ENCODE measurements at places on chromosomes 5 and 9.

DNA sequence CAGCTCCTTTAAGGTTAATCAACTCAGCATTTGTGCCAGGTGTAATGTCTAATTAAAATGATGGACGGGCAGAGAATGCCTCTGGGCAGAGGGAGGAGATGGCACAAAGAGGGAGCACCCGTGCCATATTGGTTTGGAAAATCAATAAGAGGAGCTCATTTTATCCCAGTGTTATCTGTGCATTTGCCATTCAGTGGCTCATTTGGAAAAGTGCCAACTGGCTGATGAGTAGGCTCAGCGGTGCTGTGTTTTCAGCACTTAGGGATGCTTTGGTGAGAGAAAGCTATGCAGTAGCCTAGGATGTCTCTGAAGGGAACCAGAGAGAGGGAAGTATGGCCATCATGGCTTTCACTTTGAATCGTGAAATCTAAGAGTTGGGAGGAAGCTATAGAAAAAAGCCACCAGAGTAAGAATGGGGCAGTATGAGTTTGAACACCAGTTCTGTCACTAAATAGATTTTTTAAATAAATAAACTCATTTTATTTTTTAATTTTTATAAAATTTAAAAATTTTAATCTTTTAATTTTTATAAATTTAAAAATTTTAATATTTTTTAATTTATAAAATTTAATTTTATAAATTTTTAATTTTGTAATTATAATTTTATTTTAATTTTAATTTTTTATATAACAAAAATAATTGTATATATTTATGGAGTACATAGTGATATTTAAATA lies 472.8 kb downstream of the BRINP1 start:
- DNase-seq: no peak

DNA sequence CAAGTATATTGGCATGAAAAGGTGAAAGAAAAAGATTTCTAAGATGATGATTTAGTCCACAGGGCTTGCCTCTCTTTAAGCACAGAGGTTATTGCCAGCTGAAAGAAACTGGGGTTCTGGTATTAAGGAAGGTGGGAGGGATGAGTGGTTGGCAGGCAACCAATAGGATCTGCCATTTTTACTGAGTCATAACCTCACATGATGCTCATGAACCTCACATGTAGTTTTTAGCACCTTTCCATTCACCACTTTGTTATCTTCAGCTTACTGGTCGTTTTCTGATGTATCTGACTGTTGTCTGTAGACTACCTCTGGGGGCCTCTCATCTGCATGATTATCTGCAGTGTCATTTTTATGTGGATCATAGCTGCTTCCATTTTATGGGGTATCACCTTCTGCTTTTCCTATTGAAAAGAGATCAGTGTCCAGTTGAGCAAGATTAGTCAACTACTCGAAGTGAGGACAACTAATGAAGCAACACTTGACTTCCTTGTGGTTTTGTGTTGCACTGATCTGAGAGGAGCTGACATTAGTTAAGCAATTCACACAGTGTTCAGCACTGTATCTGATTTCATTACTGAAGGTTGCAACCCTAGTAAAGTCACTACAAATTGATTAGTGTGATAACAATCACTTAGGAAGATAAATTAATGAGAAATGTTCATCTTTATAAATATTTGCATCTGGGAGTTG lies 186.3 kb downstream of the SGCD start:
- DNase-seq: no peak

DNA sequence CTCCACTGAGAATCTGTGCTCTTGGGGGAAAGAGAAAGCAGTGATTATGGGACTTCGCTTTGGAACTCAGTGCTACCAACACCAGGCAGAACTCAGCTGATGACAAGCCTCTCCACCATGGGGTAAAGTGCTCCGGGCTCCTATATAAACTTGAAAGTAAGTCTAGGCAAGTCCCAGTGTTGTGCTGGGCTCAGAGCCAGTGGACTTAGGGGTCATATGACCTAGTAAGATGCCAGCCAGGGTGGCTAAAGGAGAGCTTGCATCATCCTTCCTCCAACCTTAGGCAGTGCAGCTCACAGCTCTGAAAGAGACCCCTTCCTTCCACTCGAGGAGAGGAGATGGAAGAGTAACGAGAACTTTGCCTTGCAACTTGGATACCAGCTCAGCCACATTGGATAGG lies 35.1 kb upstream of the FREM1 start:
- DNase-seq: no peak

GRCh38 chr9:86424251-86424891 lies 70.2 kb upstream of the TUT7 start:
- DNase-seq: no peak

- DNase-seq: no peak
Observed at GRCh38 chr5:132692632-132692967, 18.8 kb downstream of the IL4 start.

- DNase-seq: no peak
Observed at GRCh38 chr5:14063138-14063537, 80.0 kb upstream of the TRIO start.

GRCh38 chr5:149457393-149457763 lies 78.3 kb upstream of the IL17B start:
- DNase-seq: no peak

DNA sequence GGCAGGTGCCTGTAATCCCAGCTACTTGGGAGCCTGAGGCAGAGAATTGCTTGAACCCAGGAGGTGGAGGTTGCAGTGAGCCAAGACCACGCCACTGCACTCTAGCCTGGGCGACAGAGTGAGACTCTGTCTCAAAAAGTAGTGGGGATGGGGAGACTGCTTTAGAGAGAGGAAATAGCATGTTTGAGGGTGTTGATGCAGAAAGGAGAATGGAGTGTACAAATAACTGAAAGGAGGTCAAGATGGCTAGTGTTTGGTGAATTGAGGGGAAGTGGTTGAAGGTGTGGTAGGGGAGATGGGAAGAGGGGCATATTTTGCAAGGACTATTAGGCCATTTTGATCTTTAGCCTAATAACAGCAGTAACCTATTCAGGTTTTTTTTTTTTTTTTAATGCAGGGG lies 18.2 kb downstream of the TENT2 start:
- DNase-seq: no peak

- no peak for DNase-seq
Observed at GRCh38 chr5:40628407-40628806, 51.3 kb upstream of the PTGER4 start.

DNA sequence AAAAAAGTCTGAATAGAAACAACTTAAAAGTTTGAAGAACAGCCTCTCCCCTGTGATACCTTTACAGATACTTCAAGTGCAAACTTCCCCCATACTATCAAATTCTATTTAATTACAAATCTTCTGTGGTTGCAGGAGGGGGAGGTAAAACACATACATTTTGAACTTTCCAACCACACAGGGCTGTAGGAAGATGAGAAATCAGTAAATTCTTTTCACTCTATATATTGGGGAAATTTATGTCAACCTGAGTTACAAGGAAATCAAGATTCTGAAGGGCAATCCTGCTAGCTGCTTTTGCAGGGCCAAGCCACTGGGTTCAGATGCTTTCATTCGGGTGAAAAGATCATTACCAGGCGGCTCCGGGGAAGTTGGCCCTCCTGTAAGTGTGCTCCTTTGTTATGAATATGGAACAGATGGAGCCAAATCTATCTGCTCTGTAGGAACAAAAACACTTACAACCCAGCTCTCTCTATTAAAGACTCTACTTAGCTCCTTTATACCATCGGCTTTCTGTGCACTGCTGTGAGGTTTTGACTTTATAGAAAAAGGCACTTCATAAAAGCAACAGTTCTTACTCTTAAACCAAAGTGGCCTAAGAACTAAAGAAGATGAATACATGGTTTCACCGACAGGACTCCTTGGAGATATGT lies 269.1 kb downstream of the EFNA5 start:
- DNase-seq: no peak

DNA sequence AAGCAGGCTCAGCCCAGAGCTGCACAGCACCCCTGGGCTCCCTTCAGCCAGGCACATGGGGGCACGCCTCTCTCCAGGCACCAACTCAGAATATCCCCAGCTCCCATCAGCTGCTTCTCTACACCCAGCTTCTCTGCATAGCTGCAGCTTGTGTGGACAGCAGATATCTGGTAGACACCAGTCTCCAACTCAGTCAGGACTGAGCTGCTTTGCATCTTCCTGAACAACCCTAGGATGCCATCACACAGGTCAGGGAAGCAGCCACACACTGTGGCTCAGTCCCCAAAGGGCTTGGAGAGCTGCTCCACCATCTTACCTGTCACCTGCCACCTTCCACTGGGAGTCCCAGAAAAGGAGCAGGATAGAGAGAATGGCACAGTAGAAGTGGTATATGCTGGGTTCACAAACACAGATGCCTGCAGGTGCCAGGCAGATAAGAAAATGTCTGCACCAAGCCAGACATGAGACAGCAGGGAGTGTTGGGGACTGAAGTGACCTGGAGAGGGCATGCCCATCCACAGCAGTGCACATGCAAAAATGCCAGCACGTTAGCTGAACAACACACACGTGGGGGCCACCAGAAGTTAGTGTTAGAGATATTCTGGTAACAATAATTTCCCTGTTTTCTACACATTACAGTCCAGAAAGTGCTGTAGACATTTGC lies 42.0 kb downstream of the THBS4 start:
- no peak for DNase-seq

GRCh38 chr5:170503990-170504596 lies at the start of gene KCNIP1:
Gene KCNIP1, plus strand, starts transcription at chr5:170504020.
- DNase-seq: no peak

- DNase-seq: no peak
Observed at GRCh38 chr9:84125046-84125445, 144.4 kb downstream of the RMI1 start.

GRCh38 chr5:67195406-67196275 lies 958 bp downstream of the CD180 start:
- no peak for DNase-seq

- DNase-seq: no peak
Observed at GRCh38 chr5:65749956-65750355, 28.0 kb downstream of the NLN start.

- DNase-seq: no peak
Observed at GRCh38 chr5:139277171-139277570, 16.4 kb upstream of the MATR3 start.

GRCh38 chr5:131524431-131524830 lies 110.6 kb downstream of the RAPGEF6 start:
- no peak for DNase-seq

DNA sequence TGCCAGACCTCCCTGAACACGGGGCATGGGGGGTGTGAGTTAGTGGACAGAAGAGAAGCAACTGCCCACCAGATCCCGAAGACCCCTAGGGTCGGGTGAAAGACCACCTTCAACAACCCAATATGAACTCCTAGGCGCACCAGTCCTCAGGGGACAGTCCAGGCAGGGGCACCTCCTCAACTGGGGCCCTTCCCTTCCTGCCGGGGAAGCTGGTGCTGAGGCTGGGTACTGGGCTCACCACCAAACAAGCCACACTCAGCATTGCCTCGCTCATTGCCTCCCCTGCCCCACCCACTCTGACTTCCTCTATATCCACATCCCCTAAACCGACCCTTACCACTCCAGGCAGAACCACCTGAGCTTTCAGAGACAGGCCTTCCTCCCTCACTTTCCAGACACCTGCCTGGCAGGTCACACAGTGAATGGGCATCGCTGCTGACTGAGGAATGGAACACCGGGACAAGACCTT lies 42.5 kb downstream of the SEMA4D start:
- DNase-seq: no peak

Data from stimulated activated CD4-positive, alpha-beta T cell treated with anti-CD3 and anti-CD28 coated beads, Interleukin-1b, Interleukin-23, amount 100 ng/mL, for 4 hours (primary cell).